ENCODE measurements at places on chromosomes 11 and 22.

DNA sequence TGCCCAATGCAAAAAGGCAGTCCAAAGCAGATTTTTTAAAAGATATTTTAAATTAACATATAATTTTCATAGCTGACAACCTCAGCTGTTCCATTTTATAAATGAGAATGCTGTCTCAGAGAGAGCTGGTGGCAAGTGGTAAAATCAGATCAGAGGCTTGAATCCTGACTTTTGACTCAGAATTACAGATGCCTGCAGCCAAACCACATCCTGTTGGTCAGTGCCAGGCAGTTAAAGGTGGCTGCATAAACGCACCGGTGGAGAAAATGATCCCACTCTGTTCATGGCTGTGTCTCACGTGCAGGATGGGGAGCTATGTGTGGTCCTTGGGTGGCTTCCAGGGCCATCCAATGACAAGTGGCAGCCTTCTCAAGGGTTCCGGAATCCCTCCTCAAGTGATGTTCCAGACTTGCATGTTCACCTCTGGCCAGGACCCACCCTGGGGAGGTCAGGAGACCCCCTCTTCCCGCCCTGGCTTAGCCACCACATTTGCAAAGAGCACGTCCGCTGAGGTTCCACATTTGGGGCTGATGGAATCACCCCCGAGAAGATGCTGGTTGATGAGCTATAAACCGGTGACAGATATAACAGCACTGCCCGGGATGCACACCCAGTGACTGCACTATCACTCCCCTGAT, 155.5 kb downstream of the SHANK2 start:
- no peak for DNase-seq

DNA sequence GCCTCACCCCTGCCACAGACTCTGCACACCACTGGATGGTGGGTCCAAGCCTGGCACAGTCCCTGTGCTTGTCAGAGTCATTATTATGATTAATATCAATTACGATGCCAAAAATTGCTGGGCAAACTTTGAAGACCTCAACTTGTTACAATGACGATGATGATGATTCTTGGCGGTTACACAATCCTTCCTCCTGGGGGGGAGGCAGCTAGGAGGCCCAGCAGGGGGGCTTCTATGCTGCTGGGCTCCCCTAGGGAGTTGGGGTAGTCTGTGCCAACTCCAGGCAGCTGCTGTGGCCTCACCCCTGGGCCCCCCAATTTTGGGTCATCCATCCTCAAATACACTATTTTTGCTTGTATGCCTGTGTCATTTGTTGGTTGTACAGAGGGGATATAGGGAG, 12.0 kb downstream of the SLC35E4 start:
- no peak for DNase-seq

DNA sequence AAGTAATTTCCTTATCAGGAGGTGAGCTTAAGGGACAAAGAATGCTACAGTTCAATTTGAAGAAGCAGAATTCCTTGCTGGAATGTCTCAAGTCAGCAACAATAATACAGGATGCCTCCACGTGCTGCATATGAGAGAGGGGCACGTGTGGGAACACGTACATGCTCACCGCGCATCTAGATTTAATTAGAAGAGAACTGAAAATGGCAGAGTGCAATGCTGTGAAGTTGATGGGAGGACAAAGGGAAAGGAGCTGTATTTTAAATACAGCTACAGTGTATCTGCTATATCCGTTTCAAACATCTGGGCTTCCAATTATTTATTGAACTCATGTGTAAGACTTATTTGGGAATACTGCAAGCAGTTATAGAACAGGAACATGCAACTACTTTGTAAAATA, 328.7 kb downstream of the SOX6 start:
- no peak for DNase-seq

DNA sequence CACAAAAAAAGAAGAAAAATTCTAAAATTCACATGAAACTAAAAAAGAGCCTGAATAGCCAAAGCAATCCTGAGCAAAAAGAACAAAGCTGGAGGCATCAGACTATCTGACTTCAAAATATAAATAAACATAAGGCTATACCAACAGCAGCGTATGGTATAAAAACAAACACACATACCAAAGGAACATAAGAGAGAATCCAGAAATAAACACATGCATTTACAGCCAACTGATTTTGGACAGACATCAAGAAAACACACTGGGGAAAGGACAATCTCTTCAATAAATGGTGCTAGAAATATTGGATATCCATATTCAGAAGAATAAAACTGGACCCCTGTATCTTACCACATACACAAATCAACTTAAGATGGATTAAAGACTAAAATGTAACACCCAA, 2.8 kb upstream of the MTMR2 start:
- no peak for DNase-seq

DNA sequence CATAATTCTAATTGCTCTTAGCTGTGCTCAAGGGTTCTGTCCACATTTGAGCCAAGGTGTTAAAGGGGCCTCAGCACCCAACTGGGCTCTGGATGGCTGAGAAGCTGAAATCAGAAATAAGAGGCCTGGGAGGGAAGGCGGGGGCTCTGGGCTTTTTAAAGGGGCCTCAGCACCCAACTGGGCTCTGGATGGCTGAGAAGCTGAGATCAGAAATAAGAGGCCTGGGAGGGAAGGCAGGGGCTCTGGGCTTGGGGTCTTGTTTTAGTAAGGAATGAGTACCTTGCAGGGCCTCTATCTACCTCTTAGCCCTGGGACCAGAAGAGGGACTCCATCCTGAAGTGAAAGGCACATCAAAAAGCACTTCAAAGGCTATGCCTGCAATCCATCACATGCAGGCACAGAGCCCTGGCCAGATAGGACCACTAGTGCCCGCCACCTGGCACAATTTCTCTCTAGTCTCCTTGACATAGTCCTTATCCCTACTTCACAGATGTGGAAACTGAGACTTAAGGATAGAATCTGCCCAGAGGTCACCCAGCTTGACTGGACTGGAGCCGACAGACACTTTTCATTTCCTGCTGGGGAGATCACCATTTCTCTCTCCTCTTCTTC, 35.6 kb downstream of the DKK3 start:
- DNase-seq: no peak

- DNase-seq: no peak
These were observed 73.7 kb upstream of the CTSC start for GRCh38 chr11:88411265-88411664.

DNA sequence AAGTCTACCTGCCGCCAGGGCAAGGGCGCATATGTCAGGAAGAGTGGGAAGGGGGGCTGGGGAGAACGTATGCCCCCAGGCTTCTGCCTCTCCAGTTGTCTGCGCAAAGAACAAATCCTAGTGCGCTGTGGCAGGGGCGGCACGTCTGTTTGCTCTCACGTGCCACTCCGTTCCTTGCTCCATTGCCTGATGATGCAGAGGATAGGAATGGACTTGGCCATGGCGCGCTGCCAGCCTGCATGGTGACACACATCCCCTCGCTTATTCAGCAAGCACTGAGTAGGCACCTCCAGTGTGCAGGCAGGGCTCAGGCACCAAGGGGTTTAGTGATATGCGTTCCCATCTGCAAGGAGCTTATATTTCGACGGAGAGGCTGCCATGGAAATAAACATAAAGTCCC, 45.4 kb upstream of the SLC22A12 start:
- DNase-seq: no peak

DNA sequence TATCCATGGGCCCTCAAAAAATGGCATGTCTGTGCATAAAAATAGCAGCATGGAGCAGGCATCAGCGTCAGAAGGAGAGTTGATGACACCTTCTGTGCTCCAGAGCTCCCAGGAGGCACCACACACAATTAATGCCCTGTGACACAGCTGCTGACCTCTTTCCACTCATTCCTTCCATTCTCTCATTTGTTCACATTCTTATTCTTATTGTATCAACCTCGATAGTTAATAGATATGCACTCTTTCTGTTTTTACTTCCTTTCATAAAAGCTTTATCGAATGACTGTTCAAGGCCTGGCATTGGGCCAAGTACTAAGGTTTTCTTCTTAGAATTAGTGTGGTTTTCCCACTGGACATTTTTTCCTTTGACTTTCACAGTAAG, 266.0 kb upstream of the MTNR1B start:
- DNase-seq: no peak

DNA sequence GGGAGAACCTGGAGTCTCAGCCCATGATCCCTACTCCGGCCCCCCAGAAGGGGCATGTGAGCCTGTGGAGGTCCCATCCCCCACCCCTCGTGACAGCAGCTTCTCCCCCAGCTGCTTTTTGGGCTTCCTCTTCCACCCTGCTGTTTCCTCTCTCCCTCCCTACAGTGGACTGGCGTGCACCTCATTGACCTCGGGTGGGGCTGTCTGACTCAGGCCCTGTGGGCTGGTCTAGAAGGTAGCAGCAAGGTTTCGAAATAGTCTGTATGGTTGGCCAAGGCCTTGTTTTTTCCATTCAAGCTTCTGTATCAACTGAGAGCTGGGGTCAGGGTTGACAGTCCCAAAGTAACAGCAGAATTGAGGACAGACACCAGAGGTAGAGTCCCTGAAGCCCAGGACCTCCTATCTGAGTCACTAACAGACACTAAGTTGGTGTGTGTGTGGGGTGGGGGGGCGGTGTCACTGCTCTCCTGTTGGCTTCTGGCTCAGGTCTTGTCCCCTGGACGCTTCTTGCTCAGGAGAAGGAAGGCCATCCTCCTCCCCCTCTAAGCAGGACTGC, 7.7 kb downstream of the SLC37A2 start:
- no peak for DNase-seq

DNA sequence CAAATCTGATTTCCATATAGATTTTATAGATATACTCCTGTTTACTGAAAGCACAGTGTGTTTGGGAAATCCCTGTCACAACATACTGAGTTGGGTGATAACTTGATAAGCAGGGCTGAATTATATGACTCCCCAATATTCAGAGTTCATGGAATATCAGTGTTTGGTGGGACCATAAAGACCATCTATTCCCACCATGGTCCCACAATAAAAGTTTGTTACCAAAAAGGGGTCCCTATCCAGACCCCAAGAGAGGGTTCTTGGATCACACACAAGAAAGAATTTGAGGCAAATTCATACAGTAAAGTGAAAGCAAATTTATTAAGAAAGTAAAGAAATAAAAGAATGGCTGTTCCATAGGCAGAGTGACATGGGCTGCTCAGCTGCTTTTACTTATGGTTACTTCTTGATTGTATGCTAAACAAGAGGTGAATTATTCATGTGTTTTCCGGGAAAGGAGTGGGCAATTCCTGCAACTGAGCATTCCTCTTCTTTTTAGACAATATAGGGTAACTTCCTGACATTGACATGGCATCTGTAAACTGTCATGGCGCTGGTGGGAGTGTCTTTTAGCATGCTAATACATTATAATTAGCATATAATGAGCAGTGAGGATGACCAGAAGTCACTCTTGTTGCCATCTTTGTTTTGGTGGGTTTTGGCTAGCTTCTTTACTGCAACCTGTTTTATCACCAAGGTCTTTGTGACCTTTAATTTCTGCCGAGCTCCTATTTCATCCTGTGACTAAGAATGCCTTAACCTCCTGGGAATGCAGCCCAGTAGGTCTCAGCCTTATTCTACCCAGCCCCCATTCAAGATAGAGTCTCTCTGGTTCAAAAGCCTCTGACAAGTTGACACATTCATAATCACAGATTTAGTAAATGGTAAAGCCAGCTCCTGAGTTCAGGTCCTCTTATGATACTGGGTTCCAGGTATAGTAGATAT, 240.6 kb upstream of the PDGFD start:
- DNase-seq: no peak

DNA sequence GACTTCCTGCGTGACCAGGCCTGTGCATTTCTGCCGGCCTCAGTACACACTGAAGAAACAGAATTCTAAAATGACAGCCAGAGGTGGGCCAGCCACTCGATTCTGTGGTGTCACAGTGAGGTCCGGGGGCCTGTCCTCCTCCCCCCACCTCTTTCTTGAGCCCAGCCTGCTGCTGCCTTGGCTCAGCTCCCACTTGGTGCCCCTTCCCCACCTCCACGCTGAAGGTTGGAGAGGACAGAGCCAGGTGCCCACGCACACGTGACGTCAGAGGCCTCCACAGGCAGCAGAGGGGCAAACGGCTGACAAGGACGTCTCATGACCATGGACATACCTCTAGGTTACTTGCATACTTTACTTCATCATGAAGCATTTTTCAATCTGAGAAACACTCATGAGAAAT, 78.0 kb upstream of the SHANK2 start:
- DNase-seq: no peak

DNA sequence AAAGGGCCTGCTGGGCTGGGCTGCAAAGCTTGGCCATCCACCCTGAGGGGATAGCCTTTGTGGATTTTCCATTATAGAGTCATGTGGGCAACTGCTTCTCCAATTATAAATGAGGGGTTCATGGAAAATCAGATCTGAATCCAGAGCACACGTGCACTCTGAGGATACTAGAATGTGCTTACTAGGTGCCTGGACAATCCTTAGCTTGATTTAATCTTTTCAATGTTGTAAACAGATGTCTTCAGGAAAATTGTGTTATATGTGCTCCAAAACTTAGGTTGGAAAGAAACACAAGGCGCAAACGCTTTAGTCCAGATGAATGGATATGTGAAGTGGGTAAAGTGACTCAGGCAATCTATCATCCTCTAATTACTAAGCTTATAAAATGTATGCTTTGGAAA, 92.0 kb downstream of the SLC17A6 start:
- no peak for DNase-seq

GRCh38 chr22:40463683-40464082, 93.3 kb downstream of the SGSM3 start:
- no peak for DNase-seq

DNA sequence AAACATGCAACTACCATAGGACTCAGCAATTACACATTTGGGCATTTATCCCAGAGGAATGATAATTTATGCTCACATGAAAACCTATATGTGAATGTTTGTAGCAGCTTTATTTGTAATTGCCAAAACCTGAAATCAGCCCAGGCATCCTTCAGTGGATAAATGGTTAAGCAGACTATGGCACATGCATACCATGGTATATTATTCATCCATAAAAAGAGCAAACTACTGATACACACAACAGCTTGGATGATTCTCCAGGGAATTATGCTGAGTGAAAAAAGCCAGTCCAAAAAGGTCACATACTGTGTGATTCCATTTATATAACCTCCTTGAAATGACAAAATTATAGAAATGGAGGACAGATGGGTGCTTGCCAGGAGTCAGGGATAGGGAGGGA, 86.7 kb downstream of the ALX4 start:
- no peak for DNase-seq

Data from T-helper 9 cell (primary cell).